Activated T-helper 9 cell treated with anti-CD3 and anti-CD28 coated beads, Interleukin-2, amount 50 U/mL, for 16 hours (primary cell): ENCODE measurements at places on chromosomes 4 and X.

- no peak for DNase-seq
Measured at GRCh38 chr4:6767386-6767747, 15.2 kb upstream of the KIAA0232 start.

DNA sequence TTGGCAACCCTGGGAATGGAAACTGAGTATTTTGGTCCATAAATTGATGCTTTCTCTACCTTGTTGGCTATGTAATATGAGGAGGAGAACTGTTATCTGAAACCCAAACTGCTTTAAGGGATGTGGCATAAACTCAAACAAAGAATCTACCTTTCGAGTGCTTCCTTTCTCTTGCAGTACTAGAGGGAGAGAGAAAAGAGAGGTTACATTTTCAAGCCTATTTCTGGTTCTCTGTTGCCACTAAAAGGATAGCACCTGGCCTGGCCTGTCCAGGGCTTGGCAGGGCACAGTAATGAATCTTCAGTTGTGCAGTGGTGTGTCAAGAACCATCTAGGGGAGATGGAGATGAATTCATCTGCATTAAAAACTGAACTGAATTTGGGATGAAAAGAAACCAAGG lies 308.6 kb downstream of the PTTG2 start:
- DNase-seq, result no peak

- DNase-seq, result no peak
Measured at GRCh38 chr4:171891038-171891437, 77.8 kb downstream of the GALNTL6 start.

DNA sequence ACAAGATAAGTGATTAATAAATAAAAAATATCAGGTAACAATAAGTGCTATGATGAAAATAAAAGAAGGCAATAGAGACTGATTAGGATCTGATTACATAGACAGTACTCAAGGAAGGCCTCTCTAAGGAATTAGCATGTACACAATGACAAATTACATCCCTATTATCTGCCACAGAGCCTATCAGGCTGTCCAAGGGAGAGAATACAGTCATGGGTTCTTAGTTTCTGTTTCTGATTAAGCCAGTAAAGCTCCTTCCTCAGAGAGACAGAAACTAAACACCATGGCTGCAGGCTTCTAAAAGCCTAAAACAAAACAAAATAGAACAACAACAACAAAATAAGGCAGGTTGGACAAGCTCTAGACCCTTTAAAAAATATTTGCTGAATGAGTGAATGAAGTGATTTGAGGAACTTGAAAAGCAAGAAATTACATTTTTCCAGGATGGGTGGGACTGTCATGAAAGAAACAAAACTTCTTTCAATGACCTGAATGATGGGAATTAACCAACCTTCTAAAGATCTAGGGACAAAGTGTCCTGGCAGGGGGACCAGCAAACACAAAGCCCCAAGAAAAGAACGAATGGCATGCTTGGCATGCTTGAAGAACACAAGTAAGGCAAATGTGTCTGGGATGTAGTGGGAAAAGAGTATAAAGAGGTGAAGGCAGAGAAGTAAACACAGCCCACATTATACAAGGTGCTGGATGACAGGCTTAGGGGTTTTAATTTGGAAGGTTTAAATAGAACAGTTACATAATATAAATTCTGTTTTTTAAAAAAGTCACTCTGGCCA lies 44.1 kb downstream of the NAA11 start:
- DNase-seq, result no peak

DNA sequence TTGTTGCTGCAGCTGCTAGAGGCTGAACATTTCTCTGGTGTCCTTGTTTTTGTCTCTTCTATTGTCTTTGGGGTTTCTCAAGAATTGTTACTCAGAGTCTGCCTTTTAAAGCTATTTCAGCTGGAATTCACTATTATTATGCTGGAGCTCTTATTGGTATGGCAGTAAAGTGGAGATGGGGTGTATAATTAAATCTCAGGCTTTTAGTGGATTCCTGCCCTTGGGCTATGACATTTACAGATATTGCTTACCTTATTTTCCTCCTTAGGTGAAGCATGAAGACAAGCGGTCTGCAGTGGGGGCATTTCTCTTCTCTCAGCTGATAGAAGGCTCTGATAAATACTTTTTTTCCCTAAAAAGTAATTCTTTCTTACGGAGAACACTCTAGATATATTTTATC lies 1656.6 kb upstream of the IGFBP7 start:
- no peak for DNase-seq

DNA sequence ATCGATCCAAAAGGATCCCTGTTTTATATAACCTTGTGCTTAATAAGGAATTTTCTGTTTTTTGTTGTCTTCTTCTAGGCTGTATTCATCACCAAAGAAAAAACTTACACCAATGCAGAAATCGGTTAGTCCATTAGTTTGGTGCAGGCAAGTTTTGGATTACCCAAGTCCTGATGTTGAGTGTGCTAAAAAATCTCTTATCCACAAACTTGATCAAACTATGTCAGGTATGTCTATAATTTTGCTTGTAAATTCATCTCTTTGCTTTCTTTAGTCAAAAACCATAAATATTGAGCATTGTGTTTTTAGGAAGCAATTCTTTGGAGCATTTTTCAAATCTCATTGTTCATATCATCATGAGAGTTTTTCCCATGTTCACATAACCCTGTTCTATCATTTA lies 28.4 kb downstream of the SLAIN2 start:
- no peak for DNase-seq

- no peak for DNase-seq
Measured at GRCh38 chr4:110620691-110621327, 2.1 kb downstream of the PITX2 start.

GRCh38 chrX:13721819-13722519 lies 12.5 kb downstream of the TRAPPC2 start:
- no peak for DNase-seq
